ENCODE measurements at places on chromosomes 12 and 14. TPM values are rescaled to one million over a fixed set of nuclear protein-coding genes. Genes with fewer than 3 reads are reported as not detected.

The PAPLN gene
- 10.0 TPM for total RNA-seq

- DNase-seq, result no peak
Measured at GRCh38 chr12:114961491-114961890, 277.5 kb upstream of the TBX3 start.

The TPH2 gene
- total RNA-seq, result not detected

The LALBA gene
- total RNA-seq, result not detected

- DNase-seq, result no peak
Measured at GRCh38 chr14:92865674-92866073, 57.3 kb upstream of the CHGA start.

DNA sequence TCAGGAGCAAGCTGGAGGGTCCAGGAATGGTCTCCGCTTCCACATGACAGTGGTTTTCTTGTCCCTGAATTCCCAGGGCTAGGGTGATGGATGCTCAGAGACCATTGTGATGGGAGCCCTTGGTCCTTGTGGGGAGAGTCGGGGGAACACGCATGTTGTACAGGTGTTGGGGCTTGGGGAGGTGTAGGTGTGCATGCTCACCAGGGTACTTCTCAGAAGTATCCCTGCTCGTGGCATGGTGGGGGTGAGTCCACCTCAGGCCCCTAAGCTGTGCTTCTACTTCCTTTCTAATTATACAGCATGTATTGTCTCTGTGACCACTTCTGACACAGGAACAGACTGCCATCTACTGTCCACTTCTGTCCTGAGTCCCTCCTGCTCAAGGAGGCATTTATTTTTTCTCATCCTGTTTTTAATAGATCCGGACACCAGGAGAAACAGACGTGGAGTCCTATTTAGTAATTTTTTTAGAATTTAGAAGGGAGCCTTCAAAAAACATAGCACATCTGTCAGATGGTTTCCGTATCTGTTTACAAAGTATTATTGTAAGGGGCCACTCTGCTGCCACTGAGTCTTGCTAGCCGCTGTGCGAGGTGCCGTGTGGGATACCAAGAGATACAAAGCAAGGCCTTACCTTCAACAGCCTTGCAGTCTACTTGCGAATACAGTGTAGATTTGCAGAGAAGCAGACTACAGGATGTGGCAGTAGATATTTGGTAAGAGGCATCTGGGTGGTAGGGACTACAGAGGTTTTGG, 10.5 kb downstream of the NTF3 start:
- no peak for DNase-seq

- DNase-seq, result no peak
Measured at GRCh38 chr12:105060715-105061378, 23.4 kb downstream of the ALDH1L2 start.

DNA sequence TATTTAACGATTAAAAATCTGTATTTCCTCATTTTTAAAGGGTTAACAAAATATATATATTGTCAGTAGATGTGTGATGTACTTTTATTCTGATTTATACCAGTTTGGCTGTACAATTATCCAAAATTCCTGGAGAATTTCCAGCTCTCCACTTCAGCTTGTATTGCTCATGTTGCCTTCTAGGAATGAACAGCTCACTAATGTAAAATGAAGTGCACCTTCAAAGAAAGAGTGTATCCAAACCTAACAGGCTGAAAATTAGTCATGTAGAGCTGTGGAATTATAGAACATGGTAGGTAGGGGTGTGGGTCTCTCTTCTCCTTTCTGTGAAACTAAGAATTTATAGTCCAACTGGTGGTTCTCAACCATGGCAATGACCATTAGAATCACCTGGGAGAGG, 362.0 kb downstream of the ETNK1 start:
- no peak for DNase-seq

DNA sequence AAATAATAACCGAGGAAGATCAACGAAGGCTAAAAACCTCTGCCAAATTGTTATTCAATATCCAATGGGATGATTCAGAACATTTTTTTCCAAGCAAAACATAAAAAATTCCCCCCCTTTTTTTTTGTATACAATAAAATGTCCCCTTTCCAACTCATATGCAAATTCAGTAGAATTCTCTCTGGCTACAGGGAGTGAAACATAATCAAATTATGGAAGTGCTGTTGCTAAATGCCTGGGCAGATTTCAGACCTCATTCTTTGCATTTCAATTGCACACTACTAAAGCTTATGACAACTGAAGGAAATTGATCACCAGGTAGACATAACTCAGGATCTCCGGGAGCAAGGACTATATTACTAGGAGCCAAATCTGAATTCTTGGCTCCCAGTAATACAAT, 51.0 kb downstream of the LMNTD1 start:
- no peak for DNase-seq

DNA sequence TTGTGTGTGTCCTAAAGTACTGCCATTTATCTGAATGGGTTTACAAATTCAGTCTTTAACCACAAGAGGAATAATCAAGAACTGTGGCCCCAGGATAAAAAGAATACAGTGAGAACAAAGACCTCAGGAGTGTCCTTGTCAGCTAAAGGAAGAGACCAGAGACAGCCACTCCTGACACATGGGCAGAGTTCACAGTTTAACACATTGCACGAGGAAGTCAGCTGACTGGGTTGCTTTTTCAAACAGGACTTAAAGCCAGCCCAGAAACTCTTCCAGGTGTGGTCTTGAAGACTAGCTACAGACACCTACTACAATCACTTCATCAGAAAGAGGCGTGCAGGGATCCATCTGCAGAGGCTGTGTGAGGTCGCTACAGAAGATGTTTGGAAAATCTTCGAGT, 42.8 kb downstream of the GNS start:
- no peak for DNase-seq

- DNase-seq, result no peak
Measured at GRCh38 chr14:50750323-50750722, 80.6 kb downstream of the NIN start.

DNA sequence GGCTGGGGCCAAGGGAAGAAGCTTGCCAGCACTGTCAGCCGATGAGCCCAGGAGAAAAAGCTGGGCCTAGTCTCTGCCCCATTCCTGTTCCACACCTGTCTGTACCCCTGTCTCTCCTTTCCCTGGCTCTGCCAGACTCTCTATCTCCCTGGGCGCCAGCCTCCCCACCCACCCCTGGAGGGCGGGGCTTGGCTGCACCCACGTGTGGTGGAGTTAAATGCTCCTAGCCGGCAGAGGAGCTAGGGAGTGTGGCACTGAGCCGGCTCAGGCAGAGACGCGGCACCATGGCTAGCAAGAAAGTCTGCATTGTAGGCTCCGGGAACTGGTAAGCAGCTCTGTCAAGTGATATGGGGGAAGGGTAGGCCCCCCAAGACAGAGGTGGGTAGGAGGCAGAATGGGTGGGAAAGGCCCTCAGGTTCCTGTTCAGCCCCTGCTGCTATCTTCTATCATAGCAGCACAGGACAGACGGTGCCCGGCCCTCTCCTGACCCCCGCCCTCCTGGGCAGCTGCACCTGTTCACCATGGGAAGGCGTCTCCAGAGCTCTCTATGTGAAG, at the start of gene GPD1:
Gene GPD1, plus strand, starts transcription at position 242 of the 555 bp plus-strand sequence. Its CDS starts 43 bp downstream, at position 285.
- no peak for DNase-seq

DNA sequence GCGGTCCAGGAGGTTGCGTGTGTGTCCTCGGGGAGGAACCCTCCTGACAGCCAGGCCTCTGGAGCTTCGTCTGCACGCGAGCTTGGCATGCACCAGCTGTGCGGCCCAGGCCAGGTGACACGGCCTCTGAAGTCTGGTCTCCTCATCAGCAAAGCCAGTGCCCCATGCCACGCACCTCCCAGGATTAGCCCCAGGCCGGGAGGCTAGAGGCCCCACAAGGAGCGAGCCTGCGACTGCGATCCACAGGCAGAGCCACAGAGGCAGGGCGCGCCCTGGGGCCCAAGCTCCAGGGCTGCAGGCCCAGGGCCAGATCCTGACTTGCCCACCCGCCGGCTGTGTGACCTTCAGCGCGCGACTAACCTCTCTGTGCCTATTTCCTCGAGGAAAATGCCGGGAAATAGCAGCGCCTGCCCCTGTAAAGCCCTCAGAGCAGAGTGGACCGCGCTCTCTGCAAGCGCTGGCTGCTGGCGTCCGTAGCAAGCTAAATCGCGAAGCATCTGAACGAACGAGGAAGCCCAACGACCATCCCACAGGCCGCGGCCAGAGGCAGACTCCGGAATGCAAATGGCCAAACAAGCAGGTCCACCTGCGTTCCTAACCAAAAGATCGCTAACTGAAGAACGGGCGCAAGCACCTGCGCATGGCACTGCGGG, 492 bp upstream of the BTBD6 start:
- DNase-seq, result no peak

The SLCO1B1 gene
- total RNA-seq, result not detected

DNA sequence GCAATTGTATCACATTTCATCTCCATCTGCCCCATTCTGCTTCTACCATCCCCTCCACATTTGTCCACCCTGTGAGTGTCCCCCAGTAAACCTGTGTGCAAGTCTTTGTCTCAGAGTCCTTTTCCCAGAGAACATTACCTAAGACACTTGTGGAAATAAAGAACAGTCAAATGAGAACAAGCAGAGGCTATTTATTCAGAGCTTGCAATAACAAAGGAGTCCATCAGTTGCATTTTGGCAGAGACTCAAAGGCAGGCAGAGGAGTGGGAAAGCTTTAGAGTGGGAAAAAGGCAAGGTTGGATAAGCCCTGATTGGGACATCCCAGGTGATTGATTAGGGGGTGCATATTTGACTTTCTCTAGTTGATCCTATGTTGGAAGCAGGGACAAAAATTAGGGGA, 18.2 kb upstream of the PPFIBP1 start:
- no peak for DNase-seq

The LRRC9 gene
- not detected for total RNA-seq

GRCh38 chr14:104246401-104247335, 108.3 kb downstream of the KIF26A start:
- DNase-seq, result no peak

DNA sequence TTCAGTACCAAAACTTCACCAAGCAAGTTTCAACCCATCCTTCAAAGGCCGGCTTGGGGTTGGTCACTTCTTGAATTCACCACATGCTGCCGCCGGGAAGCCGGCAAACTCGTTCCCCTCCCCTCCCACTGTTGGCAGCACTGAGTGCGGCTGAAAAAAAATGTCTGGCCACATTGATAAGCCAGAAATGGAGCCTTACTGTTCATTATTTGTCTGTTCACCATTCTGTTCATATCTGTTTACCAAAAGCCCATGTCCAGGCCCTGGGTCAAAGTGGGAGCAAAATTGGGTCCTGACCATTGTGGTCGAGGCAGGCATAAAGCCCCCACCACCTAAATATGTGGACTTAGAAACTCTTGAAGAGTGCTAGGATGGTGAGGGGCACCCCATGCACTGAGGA, 7.3 kb upstream of the HSP90AA1 start:
- DNase-seq, result no peak

GRCh38 chr12:27434673-27435565, 11.6 kb upstream of the SMCO2 start:
- no peak for DNase-seq

DNA sequence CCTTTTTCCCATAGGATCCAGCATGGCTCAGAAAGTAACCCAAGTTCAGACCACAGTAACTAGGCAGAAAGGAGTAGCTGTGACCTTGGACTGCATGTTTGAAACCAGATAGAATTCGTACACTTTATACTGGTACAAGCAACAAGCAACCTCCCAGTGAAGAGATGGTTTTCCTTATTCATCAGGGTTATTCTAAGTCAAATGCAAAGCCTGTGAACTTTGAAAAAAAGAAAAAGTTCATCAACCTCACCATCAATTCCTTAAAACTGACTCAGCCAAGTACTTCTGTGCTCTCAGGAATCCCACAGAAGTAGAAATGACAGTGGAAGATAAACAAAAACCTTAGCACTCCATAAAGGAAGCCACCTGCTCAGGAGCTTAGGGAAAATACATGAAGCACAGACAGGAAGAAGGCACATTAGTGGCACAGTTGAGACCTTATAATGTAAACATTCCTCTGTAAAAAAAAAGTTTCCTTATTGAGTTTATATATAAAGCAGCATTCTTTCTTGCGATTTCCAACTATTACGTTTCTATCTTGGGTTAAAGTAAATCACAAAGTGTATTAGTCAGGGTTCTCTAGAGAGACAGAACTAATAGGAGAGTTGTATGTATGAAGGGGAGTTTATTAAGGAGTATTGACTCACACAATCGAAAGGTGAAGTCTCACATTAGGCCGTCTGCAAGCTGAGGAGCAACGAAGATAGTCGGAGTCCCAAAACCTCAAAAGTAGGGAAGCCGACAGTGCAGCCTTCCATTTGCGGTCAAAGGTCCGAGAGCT, 398.4 kb downstream of the DAD1 start:
- DNase-seq, result no peak

The RAB15 gene
- 7.8 TPM for total RNA-seq

The NR4A1 gene
- total RNA-seq, result 468 TPM

GRCh38 chr12:121613462-121613861, 12.9 kb upstream of the ORAI1 start:
- no peak for DNase-seq

The CCDC38 gene
- total RNA-seq, result not detected

GRCh38 chr12:14878488-14878887, 7.2 kb downstream of the MGP start:
- no peak for DNase-seq

GRCh38 chr14:75301666-75302325, 23.2 kb downstream of the FOS start:
- no peak for DNase-seq

GRCh38 chr14:94304243-94304642, 11.2 kb upstream of the SERPINA10 start:
- DNase-seq, result no peak

DNA sequence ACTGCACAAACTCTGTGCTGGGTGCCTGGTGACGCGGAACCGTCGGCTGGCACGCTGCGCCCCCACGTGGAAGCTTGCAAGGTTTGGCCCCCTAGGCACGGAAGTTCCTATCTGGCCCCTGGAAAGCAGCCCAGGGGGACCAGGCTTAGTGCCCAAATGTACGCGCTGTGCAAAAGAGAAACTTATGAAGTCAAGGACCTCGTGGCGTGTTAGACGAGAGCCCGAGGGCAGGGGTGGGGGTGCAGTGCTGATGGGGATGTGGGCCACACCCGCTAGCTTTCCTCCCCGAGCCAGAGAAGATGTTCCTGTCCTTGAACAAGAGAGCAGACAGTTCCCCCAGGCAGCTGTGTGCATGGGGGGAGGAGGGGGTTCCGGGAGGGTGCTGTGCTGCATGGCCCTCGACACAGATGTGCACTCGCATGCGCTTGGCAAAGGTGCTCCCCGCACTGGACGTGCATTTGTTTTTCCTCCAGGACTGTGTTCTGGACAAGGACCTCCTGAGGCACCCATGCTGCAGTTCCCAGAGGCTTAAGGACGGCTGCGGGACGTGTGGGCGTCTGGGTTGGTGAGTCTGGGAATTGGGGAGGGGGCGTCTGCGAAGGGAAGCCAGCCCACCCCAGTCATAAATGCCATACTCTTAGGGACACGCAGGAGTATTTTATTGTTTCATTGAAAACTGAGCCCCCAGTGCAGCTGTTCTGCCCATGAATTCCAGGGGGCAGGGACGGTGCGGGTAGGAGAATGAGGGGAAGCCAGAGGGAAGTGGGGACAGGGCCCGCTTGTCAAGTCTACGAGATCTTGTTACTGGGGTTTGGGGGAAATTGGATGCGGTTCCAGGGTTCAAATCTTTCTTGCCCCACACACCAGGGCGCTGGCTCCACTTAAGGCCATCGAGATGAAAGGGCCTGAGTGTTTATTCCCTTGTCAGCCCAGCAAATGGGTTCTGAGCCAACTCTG, 80.0 kb downstream of the NTF3 start:
- DNase-seq, result no peak

The SAMD15 gene
- 0.14 TPM for total RNA-seq

The ZFHX2 gene
- total RNA-seq, result 0.49 TPM

- no peak for DNase-seq
Measured at GRCh38 chr14:104337351-104337750, 199.0 kb downstream of the KIF26A start.

The CDCA3 gene
- total RNA-seq, result 1.8 TPM

The SPTB gene
- total RNA-seq, result 5.6 TPM
